Retina (tissue), 1 donor: ENCODE measurements at places on chromosomes 3 and 15.

GRCh38 chr15:80502782-80503181 lies 98.6 kb downstream of the ARNT2 start:
- DNase-seq: no peak

DNA sequence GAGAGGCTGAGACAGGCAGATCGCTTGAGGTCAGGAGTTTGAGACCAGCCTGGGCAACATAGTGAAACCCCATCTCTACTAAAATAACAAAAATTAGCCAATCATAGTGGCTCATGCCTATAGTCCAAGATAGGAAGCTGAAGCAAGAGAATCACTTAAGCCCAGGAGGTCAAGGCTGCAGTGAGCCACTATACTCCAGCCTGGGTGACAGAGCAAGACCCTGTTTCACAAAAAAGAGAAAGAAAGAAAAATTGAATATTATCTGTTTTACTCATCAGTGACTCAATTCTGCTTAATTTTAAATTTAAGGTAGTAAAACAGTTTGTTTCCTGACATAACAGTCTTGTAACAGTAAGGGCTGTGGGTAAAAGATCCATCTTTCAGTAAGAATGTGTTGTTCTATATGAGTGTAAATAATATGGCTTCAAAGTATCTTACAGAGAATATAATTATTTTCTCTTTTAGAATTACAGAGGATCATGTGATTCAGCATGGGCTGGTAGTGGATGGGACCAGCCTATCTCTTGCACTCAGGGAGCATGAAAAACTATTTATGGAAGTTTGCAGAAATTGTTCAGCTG lies 85.8 kb downstream of the ATP11B start:
- no peak for DNase-seq

GRCh38 chr15:96858694-96859093 lies 528.2 kb downstream of the NR2F2 start:
- DNase-seq: no peak

GRCh38 chr3:145058483-145058882 lies 1086.9 kb downstream of the DIPK2A start:
- no peak for DNase-seq

GRCh38 chr3:115553796-115554486 lies 69.4 kb upstream of the GAP43 start:
- DNase-seq: no peak
